Activated CD8-positive, alpha-beta memory T cell treated with anti-CD3 and anti-CD28 coated beads for 1 hour (primary cell): ENCODE measurements at places on chromosomes 2 and 18.

- DNase-seq, result no peak
Measured at GRCh38 chr2:200703127-200703925, 108.4 kb upstream of the BZW1 start.

- DNase-seq, result no peak
Measured at GRCh38 chr2:163652751-163653150, 83.1 kb downstream of the FIGN start.

GRCh38 chr2:214482728-214483127 is 71.9 kb downstream of the VWC2L start:
- DNase-seq, result no peak

- DNase-seq, result no peak
Measured at GRCh38 chr2:187207126-187207525, 240.9 kb downstream of the CALCRL start.

GRCh38 chr2:182117196-182117595 is 131.5 kb downstream of the PPP1R1C start:
- no peak for DNase-seq

GRCh38 chr2:186907897-186908296 is 58.9 kb upstream of the ZSWIM2 start:
- DNase-seq, result no peak

- no peak for DNase-seq
Measured at GRCh38 chr18:26429535-26430226, 118.7 kb downstream of the KCTD1 start.

DNA sequence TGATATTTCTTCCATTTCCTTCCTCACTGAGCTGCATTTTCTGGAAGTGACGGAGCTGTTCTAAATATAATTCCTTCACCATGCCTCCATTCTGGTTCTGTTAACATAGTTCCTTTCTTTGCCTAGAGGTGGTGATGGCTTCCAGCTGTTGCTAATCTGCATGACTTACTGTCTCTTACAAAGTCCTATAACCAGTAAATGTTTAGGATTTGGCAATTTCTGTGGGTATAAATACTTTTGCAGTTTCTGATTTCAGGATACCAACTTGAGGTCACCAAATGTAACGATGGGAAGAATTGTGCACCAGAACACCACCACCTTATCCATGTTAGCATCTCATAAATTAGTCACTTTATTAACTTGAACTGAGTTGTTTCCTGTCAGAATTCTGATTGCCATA is 101.7 kb upstream of the FN1 start:
- no peak for DNase-seq

GRCh38 chr2:100185105-100185504 is 42.7 kb upstream of the AFF3 start:
- no peak for DNase-seq

DNA sequence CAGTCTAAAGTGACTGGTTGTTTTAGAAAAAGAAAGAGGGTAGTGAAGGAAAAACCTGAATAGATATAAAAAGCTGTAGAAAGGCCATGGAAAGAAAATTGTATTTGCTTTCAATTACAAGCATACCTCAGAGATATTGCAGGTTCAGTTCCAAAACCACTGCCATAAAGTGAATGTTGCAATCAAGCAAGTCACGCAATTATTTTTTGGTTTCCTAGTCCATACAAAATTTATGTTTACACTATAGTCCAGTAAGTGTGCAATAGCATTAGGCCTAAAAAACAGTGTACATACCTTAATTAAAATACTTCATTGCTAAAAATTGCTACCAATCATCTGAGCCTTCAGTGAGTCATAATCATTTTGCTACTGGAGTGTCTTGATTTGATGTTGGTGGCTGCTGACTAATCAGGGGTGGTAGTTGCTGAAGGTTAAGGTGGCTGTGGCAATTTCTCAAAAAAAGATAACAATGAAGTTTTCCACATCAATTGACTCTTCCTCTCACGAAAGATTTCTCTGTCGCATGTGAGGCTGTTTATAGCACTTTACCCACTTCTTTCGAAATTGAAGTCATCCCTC is 2003.8 kb upstream of the PIK3C3 start:
- no peak for DNase-seq

DNA sequence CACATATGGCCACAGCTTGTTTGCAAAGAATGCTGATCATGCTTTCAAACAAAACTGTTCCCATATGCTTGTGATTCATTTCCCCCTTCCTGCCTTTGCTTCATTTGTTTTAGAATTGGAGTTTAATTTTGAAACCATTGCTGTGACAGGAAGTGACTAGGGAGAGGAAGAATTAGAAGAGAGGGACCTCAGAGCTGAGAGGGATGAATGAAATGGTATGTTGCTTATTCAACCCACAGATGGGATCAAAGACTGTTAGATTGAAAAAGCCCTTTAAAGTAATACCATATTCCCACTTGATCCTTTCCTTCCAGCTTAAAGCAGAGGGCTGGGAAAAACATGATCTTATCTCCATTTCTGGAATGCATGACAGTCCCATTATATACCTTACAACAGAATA is 106.2 kb upstream of the RNF152 start:
- DNase-seq, result no peak

- no peak for DNase-seq
Measured at GRCh38 chr18:25853691-25854433, 236.6 kb downstream of the SS18 start.

DNA sequence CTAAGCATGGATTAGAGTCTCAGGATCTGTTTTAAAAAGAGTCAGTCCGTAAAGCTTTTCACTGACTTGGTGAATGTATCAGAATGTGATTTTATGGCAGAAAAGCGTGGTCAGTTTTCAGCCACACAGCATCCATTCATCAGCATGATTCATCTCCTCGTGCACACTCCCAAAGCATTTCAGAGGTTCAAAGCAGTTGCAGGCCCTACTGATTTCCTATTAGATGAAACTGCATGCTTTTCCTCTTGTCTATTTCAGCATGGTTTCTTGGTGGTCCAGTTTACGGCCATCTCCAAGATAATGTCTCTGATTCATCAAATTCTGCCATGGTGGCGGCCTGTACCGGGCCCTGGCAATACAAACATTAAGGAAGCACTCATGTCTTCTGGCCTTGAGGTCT is 4.8 kb upstream of the PARD6G start:
- DNase-seq, result no peak

GRCh38 chr2:35989503-35989902 is 366.1 kb upstream of the CRIM1 start:
- no peak for DNase-seq

DNA sequence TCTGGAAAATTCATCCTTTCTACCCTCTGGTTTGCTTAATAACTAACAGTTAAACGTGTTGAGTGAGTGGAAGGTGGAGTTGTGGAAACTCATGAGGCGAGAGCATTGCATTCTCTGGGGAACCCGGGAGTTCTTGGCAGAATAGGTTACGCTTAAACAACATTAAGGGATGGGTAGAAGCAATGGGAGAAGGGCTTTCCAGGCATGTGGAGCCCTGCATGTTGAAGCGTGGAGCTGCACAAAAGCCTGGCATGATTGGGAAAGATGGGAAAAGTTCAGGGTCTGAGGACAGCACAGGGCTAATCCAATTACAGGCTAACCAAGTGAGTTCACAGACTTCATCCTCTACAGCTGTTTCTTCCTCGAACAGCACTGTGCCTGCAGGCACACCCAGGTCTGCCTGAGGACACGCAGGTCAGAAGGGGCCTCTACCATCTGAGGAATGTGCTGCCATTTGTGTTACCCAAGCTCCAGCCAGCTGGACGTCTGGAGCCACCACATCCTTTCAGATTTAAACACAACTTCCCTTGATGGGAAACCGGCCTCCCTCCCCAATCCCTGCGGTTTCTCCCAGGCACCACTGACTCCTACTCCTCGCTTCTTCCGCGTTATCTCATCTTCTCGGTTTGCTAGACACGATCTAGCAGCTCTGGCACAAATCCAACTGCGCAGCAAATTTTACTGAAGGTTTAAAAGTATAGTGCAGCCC is 164.2 kb downstream of the ANTXR1 start:
- no peak for DNase-seq

DNA sequence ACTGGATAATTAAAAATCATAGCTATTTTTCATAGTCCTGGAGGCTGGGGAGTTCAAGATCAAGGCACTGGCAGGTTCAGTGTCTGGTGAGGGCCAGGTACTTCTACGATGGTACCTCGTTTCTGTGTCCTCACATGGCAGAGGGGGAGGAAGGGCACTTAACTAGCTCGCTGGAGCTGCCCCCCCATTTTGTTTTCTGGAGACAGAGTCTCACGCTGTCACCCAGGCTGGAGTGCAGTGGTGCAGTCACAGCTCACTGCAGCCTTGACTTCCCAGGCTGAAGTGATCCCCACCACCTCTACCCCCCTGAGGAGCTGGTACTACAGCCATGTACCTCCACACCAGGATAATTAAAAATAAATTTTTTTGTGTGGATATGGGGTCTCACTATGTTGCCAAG is 40.3 kb downstream of the ASB1 start:
- no peak for DNase-seq

DNA sequence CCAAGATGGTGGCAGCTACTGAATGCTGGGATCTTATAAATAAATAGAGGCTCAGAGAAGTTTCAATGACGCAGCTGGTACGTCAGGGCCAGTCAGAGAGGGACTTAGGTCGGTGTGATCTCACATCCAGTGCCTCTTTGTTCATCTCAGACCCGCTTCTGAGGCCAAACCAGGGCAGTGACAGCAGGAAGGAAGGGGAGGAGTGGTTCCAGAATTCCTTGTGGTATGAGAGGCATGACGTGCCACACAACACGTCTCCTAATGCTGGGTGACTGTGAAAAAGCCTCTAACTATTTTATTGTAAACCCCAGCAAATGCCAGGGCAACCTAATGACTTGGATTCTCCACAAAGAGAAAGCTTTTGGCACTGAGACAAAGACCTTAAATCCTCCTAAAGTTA is 423.3 kb downstream of the LPIN1 start:
- no peak for DNase-seq

- no peak for DNase-seq
Measured at GRCh38 chr2:10360850-10361588, 58.3 kb downstream of the HPCAL1 start.

DNA sequence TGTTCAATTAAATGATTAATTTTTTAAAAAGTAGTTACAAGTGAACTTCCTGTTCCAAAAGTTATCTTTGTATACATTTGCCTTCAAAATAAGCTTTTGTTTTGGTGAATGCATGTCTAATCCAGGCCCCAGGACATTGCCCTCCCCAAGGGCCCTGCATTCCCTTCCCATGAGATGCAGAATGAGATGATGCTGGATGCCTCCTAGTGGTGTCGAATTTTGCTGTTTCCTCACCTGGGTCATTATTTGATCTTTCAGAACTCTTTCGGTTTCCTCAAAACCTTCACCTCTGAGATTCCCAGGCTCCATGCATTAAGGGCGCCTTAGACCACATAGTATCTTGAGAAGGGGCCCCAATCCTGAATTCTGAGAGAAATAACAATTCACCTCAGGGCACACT is 728.8 kb downstream of the CNTNAP5 start:
- DNase-seq, result no peak

- DNase-seq, result no peak
Measured at GRCh38 chr2:134711692-134712091, 7.1 kb downstream of the TMEM163 start.

GRCh38 chr2:231037731-231038482 is 584 bp downstream of the C2orf72 start:
- DNase-seq, result no peak

- DNase-seq, result no peak
Measured at GRCh38 chr2:32805104-32806095, 141.4 kb upstream of the LTBP1 start.
